ENCODE measurements at places on chromosomes 16 and 17.

DNA sequence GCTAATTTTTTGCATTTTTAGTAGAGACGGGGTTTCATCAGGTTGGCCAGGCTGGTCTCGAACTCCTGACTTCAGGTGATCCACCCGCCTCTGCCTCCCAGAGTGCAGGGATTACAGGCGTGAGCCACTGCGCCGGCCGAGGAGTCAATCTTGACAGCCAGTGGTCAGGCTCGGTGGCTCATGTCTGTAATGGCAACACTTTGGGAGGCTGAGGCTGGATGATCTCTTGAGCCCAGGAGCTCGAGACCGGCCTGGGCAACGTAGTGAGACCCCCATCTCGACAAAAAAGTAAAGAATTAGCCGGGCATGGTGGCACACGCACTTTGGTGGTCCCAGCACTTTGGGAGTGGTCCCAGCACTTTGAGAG, 608 bp upstream of the PGS1 start:
- DNase-seq = no peak

- no peak for DNase-seq
Measured at GRCh38 chr17:17817552-17817947, 19.2 kb downstream of the SREBF1 start.

GRCh38 chr16:49856672-49857330, 889 bp upstream of the ZNF423 start:
- peak; percentile 32 for DNase-seq

DNA sequence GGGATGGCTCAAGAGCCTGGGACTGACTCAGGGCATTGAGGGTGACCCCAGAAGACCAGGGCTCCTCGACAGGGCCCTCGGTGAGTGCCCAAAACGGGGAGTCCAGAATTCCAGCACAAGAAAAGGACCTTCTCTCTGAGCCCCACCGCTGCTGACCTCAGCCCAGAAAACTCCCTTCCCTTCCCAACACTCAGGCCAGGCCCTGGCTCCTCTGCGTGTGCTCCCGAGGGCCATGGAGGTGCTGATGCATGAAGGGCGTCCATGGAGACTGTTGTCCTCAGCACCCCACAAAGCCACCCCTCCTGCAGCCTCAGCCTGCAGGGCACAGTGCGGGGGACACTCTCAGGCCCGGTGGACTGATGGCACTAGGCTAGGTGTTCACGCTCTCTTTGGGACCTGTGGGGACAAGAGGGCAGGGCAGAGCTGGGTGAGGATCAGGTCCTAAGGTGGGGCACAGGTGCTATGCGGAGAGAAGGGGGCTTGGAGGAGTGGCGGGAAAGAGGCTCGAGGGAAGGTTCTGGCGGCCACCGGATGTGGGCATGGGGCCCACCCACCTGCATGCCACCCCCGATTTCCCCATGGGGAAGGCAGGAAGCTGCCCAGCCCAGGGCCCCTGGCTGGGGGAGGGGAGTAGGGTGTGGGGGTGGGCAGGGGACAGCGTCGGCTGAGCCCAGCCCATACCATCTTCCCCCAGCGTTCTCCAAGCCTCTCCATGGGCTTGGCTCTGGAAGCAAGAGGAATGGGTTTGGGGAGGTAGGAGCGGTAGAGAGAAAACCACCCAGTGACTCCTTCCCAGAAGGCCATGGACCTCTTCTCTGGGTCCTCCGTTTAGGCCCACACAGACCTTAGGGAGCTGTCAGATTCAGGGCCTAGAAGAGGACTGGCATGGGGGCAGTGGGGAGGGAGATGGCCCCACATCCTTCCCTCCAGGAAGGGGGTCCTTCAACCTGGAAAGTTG, 4.5 kb upstream of the TSPOAP1 start:
- DNase-seq = no peak

DNA sequence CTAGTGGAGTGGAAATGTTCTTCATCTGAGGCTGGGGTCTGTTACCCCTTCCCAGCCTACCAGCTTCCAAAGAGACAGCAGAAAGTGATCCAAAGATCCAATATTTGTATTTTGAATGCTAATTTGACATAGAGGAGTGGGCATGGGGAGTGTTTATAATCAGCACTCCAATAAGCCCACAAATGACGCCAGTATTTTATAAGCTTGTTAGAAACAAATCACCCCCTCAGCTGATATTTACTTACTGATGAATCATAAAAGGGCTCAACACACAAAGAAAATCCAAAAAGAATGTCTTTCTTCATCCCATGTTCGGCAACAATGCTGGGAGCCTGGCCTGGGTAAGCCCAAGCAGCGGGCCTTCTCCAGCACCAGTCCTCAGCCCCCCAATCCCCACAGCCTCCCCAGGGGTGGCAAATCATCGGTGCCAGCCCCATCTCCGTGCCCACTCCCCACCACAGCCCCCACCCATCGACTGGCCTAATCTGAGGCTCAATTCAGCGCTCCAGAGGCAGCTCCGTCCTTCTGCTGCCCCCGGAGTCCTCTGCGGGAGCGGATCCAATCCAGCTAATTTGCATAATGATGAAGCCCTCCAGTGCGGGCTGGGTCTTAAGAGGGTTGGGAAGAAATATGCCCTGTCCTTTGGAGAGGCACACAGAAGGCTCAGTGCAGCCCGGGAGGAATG, 169.5 kb downstream of the C16orf78 start:
- DNase-seq = no peak

- no peak for DNase-seq
Measured at GRCh38 chr17:30326809-30327208, 7.0 kb downstream of the TMIGD1 start.

GRCh38 chr16:69535123-69536050, 30.4 kb upstream of the NFAT5 start:
- DNase-seq = no peak

- DNase-seq = no peak
Measured at GRCh38 chr16:82400046-82400445, 226.7 kb upstream of the CDH13 start.

GRCh38 chr17:14845591-14846281, 419.4 kb downstream of the PMP22 start:
- no peak for DNase-seq

DNA sequence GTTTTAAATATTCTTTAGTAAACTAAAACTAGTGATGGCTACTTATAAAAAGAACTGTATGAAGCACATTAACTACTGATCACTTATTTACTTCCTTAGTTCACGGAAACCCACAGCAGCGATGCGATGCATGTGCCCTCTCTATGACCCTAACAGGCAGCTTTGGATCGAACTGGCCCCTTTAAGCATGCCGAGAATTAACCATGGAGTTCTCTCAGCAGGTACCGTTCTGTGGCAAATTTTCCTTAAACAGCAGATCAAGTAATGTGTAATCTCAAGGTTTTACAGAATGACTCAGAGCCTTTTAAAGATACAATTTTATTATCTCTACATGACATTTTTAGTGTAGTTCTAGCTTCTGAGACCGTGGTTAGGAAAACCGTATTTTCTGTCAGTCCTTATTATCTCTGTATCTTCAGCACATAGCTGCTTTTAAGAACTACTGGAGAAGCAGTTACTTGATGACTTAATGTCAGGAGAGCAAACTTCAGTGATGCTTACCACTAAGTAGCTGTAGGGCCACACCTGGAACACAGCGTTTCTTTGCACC, 43.0 kb downstream of the GAN start:
- no peak for DNase-seq

DNA sequence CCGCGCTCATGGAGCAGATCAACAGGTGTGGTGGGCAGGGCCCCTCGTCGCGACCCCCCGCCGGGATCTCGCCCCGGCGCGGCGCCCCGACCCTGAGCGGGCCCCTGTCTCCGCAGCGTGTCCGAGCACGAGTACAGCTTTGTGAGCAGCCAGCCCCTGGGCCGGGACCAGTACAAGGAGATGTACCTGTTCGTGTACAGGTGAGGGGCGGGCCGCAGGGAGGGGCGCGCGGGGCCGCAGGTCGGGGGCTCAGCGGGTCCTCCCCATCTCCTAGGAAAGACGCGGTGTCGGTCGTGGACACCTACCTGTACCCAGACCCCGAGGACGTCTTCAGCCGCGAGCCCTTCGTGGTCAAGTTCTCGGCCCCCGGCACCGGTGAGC, 848 bp downstream of the DNASE1L2 start:
- no peak for DNase-seq

DNA sequence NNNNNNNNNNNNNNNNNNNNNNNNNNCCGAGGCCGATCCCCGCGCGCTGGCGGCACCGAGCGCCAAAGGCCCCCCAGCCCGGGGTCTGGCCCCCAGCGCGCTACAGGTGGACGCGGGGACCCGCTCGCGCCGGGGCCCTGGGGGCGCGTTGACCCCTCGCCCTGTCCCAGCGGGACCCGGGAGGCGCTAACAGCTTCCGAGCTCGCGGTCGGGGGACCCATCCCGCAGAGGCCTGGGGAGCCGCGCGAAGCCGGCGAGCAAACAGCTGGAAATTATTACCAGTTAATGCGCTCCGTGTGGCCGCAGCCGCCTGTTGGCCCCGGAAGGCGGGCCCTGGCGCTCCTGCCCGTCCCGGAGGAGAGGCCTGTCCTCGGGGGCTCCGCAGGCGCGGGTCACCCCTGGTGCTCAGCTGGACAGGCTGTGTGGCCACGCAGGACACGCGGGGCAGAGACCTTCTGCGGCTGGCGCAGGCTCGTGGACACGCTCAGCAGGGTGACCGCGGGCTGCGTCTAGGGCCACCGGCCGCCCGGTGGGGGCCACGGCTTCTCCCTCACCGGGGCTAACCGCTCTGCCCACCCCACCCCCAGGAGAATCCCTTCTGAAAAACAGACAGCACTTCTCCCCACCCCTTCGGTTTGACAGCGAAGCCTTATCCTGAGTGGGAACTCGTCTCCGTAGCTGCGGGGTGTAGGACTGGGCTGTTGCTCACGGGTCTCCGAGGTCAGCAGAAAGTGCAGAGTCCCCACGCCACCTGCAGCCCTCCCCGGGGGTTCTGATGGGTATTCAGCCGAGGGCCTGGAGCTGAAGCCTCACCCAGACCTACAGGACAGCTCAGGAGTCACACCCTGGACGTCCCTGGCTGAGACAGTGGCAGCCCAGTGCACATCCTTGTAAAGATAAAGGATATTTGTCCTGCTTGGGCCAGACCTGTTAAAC, 138.7 kb upstream of the RPH3AL start:
- DNase-seq = no peak

GRCh38 chr16:1265090-1265630, 9.3 kb downstream of the TPSD1 start:
- DNase-seq = no peak

- no peak for DNase-seq
Measured at GRCh38 chr16:68921637-68922036, 78.3 kb downstream of the TANGO6 start.

DNA sequence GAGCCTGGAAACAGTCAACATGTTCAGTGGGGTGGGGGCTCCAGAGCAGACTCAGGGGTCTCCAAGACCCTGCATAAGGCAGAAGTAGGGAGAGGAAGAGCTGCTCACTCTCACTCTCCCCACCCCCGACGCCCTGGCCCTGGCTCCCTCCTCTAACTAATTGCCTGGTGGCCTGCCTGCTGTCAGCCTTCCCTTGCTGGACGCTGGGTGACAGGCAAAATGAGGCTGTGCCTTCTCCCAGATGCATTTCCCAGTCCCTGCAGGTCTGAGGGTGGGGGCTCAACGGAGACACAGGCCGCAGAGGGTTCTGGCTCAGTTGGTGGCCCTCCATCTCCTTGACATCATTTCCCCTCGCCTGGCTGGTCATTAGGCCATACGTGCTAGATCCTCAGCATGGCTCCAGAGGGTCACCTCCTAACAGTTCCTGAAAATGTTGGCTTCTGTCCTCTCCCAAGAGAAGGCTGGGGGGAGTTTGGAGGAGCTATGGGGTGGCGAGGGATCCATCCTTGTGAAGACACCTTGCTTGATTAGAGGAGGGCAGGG, 1.4 kb downstream of the FMNL1 start:
- DNase-seq = no peak

All from skeletal muscle cell (primary cell).